Smooth muscle cell of the pulmonary artery (primary cell): ENCODE measurements at places on chromosomes 1 and 21. TPM values are rescaled to one million over a fixed set of nuclear protein-coding genes. Genes with fewer than 3 reads are reported as not detected.

Gene CACHD1
- total RNA-seq, result 0.76 and 2.6 TPM in 2 replicates

Gene DBT
- total RNA-seq, result 10.3 and 10.8 TPM in 2 replicates

Gene ZBTB8A
- total RNA-seq, result 6.9 and 7.2 TPM in 2 replicates

Gene PROK1
- not detected in 2 replicates for total RNA-seq

Gene LRRC38
- total RNA-seq, result 0.07 TPM in 1 of 2 replicates, not detected in the other

Gene OR2G6
- total RNA-seq, result not detected in 2 replicates

Gene TNFRSF9
- total RNA-seq, result 0.07 and 0.30 TPM in 2 replicates

Gene SEMA4A
- 1.6 and 2.7 TPM in 2 replicates for total RNA-seq

Gene CYP4A11
- total RNA-seq, result not detected in 2 replicates

Gene HSF2BP
- total RNA-seq, result 1.3 and 2.8 TPM in 2 replicates

Gene IGSF21
- total RNA-seq, result not detected in 2 replicates

Gene TNFSF4
- total RNA-seq, result 2.3 and 5.0 TPM in 2 replicates

Gene C1orf216
- 19.5 and 20.5 TPM in 2 replicates for total RNA-seq

Gene WDR4
- 9.8 and 18.4 TPM in 2 replicates for total RNA-seq

Gene HRNR
- total RNA-seq, result not detected in 2 replicates

Gene CRNN
- total RNA-seq, result not detected in 2 replicates

Gene ST6GALNAC3
- total RNA-seq, result 0.26 and 0.36 TPM in 2 replicates

Gene OLFML3
- total RNA-seq, result 24.8 and 36.4 TPM in 2 replicates

Gene FCMR
- 0.13 TPM in 1 of 2 replicates, not detected in the other for total RNA-seq

Gene KIAA0040
- total RNA-seq, result 1.5 TPM in 2 replicates

Gene FMN2
- total RNA-seq, result 17.4 and 21.0 TPM in 2 replicates

Gene S100A12
- total RNA-seq, result not detected in 2 replicates

Gene THEM5
- not detected in 2 replicates for total RNA-seq

Gene LCE3D
- not detected in 2 replicates for total RNA-seq

Gene CELA3A
- not detected in 2 replicates for total RNA-seq

Gene SH2D1B
- total RNA-seq, result not detected in 2 replicates

Gene SLC44A3
- total RNA-seq, result 2.2 and 2.7 TPM in 2 replicates

Gene KRTAP19-1
- total RNA-seq, result not detected in 2 replicates

Gene MFAP2
- 13.0 and 39.9 TPM in 2 replicates for total RNA-seq
